Astrocyte of the cerebellum (primary cell): ENCODE measurements at places on chromosomes 12 and 14.

- peak; percentile 92 for DNase-seq
These were observed 238.8 kb downstream of the PAWR start for GRCh38 chr12:79451978-79452377.

DNA sequence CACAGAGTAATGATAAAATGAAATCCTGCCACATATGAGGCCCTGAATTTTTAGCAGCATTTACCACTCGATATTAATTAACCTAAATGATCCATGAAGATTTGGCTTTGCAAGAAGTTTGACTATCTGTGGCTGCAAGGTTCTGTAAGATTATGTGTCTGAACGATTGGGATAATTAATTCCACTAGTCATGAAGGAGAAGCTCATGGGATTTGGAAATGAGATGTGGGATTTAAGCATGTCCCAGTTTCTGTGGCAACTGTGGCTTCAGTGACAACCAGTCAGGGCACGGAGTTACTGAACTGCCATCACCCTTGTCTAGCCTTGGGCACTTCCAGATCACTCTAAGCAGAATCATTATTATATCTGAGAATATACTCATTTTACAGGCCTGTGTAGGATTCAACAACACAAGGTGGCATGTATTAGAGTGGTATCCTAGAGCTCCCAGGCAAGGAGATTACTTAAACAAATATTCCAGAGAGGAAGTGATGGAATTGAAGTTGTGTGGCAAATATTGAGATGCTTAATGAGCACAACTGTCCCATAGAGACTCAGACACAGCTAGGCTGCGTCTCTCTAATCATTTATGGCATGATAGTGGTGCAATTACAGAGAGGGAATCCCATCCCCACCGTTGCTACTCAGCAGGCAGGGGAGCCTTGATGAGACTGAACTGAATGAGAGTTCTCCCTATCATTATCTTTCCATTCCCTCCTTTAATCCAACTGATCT is 205.0 kb upstream of the KRR1 start:
- no peak for DNase-seq

DNA sequence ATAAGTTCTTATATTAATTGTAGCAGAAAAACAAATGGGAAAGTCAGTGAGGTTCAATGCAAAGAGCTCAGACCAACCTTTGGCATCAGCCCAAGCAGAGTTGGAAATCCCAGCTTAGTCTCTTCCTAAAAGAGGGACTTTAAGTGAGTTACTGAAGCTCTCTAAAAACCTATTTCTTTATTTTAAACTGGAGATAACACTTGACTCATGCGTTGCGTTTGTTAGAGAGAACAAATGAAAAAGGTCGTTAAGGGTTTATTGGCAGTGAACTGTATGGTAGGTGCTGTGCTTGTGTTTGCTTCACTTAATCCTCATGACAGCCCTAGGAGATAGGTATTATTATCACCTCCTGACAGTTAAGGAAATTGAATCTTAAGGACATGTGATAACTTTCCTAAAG is 396.5 kb downstream of the RAD51B start:
- DNase-seq = no peak

DNA sequence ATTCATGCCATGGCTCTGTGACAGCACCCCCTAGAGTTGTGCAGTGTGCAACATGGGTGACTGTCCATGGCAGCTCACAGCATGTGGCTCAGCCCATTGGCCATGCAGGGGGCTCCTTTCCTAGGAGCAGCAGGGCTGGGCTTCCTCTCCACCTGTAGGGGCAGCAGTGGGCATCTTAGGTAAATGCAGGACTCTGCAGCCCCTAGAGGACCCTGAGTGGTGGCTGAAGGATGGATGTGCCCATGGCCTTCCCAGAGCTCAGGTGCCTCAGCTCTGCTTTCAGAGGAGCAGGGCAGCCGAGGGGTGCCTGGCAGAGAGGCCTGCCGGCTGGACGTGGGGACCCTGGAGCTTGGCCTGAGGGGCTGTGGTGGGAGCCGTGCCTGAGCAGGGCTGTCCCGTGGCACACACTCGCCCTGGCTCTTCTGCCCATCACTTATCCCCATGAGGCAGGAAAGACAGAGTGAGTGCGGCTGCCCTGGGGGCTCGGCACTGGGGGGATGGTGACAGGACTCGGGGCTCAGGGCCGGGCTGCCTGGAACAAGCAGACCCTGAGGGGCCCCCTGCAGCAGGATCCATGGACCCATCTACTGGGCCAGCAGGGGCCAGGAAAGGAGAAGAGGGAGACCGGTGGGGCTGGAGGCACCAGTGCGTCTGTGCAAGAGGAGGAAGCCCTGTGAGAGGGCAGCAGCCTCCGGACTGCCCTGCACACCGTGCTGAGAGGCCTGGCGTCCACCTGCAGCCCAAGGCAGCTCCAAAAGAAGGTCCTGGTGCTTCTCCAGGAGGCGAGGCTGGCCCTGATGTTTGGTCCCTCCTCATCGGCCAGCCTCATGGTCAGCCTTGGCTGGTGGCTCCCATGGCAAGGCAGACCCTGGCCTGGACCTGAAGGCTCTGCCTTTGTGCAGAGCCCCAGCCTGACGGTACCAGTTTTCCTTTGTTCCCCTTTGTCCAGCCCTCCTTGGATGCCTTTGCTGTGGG is 7.6 kb downstream of the ADSS1 start:
- no peak for DNase-seq

DNA sequence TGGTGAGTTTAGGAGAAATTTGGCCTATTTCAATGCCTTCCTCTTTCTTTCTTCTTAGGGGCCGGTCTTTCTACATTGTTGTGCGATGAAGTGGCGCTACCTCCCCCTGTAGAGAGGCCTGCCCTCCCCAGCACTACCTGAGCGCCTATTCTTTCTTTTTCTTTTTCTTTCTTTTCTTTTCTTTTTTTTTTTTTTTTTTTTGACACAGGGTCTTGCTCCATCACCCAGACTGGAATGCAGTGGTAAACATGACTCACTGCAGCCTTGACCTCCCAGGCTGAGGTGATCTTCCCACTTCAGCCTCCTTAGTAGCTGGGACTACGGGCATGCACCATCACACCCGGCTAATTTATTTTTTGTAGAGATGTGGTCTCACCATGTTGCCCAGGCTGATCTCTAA is 136.1 kb upstream of the MAX start:
- peak; percentile 66 for DNase-seq

DNA sequence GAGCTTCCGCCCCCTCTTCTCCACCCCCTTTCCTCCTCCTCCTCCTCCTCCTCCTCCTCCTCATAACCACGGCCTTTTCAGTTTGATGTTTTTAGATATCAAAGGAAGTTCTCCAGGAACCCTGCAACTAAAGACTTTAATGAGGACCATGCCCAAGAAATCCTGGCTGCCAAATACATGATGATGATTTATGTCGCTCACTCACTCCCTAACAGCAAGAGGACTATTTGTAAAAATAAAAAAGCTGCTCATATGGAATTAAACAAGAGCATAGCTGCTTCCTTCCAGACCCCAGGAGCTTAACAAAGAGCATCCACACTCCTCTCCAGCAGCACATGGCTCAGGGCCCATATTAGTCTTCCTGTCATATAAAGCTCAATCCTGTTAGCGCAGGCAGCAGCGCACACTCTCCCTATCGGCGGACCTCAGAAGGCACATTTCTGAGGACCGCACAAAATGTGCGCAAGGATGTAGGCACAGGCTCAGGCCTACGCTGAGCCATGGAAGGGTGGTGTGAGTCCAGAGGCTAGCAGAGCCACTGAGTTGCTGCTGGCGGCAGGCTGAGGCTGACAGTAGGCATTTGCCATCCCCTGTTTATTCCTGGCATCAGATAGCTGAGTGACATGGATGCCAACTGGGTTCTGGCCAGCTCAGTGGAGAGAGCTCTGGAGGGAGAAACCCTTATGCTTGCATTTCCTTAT is 232.8 kb downstream of the MSRB3 start:
- DNase-seq = no peak

GRCh38 chr12:28096649-28097048 is 93.6 kb upstream of the CCDC91 start:
- DNase-seq = no peak

DNA sequence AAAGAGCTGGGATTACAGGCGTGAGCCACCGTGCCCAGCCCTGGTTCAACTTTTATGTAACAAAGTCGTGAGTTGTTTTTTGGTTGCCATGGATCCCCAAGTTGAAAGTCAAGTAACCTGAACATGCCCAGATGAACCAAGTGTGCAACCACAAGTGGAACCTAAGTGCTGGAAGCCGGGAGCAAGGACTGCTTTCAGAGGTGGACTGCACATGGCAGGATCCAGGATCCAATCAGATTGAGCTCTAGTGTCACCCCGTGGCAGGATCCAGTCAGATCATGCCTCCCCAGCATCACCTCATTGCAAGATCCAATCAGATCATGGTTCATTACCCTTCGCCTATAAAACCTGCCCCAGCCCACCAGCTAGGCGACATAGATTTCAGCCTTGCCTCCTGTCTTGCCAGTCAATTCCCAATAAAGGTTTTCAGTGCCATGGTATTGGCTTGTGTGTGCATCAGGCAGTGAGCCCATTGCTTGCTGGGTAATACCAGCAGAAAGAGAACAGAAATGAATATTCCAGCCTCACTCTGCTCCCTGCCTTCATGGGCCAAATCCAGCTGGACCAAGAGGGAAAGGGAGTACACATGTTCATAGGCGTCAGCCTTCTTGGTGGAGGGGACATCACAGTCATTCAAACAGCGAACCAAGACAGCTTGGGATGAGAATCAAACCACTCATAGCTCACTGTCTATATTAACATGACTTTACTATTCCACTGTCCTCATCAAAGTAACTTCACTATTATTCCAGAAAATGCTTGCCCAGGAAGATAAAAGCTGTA is 43.6 kb upstream of the VASH1 start:
- DNase-seq = no peak

- peak; percentile 35 for DNase-seq
These were observed 26.0 kb downstream of the XRCC3 start for GRCh38 chr14:103688906-103689902.

- DNase-seq = peak; percentile 73
These were observed 71.7 kb upstream of the RAP1B start for GRCh38 chr12:68538726-68539614.
